Right renal pelvis (tissue), 4 donors: ENCODE measurements at places on chromosomes 5 and 9.

- DNase-seq: no peak
Observed at GRCh38 chr5:65871182-65871581, 55.2 kb upstream of the ERBIN start.

- DNase-seq: peak; percentile 32
Observed at GRCh38 chr9:33778700-33779351, 16.5 kb upstream of the PRSS3 start.

- DNase-seq: no peak
Observed at GRCh38 chr9:16282216-16282615, 588.3 kb downstream of the BNC2 start.

DNA sequence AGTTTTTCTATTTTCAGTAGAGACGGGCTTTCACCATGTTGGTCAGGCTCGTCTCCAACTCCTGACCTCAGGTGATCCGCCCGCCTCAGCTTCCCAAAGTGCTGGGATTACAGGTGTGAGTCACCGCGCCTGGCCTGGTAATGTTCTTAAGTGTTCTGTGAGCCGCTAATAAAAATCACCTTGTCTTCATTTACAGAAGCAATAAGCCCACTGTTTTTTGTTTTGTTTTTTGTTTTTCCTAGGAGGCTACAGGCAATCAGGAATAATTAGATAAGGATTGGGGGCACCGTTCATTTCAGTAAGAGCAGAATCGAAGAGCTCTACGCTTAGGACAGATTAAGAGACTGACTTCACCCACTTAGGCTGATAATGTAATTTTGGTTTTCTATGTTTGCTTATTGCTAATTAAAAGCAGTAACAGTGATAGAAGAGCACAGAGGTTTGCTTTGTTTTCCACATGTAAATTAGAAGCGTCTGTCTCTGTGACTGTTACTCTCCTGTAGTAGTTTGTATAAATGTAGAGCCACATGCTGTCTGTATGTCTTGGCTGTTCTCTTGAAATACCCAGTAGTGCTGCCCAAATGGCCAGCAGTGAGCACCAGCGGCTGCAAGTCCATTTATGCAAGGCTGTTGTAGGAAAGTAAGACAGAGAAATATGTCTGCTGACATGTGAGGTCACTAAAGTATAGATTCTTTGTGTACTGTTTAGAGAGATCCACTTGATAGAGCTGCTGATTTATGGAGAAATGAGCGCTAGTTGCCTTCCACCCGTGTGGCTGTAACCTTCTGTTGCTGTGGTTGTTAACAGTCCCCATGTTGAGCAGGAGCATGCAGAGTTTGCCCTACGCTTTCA, 30.5 kb downstream of the TRIO start:
- no peak for DNase-seq

GRCh38 chr9:120924698-120925534, 1.7 kb downstream of the TRAF1 start:
- DNase-seq: no peak

DNA sequence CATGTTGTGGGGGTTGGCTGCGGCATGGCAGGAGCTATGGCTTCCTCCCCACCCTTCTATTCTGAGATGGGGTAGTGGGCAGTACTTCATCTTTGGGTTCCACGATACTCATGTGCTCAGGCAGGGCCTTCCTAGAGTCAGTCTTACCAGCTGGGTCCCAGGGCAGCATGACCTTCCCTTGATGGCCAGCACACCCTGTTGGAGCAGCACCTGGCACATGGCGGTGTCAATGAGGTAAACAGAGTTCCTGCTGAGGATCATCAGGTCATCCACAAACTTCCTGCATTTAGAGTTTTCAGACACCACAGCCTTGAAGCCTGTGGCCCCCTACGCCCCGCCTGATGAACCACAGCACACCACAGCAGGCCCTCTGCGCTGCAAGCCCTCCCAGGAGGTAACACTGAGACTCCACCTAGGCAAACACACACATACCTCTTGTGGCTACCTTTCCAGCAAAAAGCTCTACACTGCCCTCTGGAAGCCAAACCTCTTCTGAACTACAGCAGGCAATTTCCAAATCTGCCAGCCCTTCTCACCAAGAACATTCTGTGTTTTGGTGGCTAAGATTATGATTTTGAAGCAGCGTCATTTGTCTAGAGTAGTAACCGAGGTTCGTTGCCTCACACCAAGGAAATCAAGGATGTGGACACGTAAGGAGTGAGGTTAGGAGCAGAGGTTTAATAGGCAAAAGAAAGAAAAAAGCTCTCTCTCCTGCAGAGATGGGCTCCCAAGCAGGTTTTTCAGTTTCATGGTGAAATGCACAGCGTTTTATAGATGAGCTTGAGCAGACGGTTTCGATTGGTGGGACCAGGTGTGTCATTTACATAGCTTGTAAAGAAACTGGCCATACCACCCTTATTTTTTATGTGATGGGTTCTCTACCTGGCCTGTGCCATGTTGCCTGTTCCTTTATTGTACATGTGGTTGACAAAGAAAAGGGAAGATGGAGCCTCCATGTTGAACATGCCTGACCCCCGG, 20.3 kb upstream of the TMEM174 start:
- DNase-seq: no peak

DNA sequence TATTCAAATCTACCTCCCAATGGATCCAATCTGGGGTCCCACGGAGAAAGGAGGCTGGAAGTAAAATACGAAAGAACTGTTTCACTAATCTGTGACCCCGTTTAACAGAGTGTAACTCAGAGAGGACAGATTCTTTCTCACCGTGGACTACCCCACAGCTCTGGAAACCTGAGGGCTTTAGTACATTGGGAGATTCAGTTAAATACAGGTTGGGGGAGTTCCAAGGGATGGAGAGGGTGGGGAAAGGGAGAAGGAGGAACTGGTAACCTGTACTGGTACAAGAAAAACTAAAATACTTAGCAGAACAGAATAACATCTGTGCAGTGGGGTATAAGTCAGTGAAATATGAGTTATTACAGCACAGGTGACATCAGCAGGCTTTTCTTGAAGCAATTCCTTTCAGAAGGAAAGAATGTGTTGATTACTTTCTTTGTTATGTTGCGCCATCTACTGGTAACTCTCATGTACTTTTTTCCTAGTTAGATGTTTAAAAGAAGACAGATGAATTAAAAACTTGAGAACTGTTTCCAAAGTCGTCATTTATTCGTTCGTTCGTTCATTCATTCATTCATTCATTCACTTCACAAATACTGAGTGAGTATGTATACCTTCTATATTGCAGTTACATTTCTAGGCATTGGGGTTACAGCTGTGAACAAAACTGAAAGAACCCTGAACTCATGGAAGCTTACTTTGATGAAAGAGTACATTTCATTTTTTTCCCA, 30.0 kb upstream of the STOM start:
- DNase-seq: peak; percentile 52

DNA sequence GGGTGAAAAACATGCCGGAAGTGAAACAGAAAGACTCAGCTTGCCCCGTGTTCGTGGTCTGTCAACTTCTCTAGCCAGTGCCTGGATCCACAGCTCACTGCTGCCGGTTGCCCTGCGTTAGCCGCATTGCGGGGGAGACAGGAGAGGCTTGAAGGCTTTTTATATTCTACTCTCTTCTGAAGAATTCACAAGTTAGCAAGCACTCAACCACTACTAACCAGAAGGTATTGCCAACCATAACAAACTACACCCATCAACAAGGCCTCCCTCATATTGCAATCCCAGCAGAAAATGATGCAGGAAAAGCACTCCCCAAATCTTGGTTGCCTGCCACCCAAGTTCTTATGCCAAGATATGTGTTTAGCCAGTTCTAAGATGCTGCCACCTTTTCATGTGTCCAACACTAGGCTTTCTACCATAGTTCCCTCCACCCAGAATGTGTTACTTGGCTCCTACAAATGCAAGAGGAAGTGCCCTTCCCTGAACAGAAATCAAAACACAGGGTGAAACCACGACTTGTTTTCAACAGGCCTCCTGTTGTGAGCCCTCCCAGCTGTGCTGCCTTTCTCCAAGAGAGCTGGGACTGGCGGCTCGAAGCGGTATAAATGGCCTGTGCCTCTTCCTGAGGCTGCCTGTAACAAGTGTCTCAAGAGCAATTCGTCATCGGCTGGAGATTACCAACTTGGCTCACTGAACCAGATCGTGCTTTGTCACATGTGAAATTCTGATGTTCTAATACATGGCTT, 129.0 kb downstream of the SNX18 start:
- DNase-seq: peak; percentile 43

GRCh38 chr9:136021872-136022681, 60.9 kb upstream of the UBAC1 start:
- DNase-seq: no peak

DNA sequence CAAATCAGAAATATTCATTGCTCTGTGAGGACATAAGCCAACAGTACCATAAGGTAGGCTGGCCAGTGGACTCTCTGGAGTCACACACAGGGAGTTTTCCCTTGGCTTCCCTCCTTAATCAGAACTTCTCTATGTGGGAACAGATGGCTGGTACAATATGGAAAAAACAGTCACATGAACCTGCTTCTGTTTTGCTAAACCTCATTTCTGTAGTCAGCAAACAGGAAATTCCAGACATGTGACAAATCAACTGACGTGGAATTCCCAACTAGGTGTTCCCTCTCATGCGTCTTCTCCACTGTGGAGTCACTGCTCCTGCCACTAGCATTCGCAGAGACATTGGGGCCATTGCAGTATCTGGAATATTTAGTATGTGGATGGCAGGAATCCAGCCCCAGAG, 617.6 kb downstream of the KIF4B start:
- no peak for DNase-seq

GRCh38 chr5:38845526-38846378, at the start of gene OSMR:
OSMR (plus strand) TSS chr5:38846012; CDS start chr5:38869045, 23,033 bp downstream.
- DNase-seq: no peak

DNA sequence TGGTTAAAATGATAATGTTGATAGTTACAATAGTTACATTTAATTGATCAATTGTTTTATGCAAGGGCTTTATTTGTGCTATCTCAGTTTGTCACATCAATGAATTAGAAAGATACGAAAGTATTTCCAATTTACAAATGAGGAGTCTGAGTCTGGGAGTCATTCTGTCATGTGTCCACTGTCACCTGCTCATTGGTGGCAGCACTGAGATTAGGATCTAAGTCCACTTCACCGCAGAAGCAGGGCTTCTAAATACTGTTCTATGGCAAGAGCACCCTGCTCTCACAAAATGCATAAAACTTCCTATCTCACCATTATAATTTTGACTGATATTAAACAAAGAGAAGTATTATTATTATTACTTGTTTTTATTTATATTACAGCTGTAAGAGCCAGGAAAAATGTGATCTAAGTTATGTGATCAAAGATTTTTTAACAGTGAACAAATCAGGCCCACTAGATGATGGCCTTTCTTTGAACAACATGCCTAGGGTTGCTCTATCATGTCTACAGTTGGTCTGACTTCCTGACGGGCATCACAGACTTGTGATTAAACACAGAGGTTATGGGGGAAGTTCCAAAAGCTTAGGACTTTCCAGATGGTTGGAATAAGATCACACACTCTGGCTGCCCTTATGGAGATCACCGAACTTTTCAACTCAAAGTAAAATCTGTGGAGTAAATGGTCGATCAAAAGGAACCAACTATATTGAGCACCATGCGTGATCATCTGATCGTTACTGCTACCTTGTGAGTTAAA, 15.1 kb downstream of the TLR4 start:
- DNase-seq: no peak

GRCh38 chr9:82495884-82496777, 507.6 kb downstream of the SPATA31D1 start:
- no peak for DNase-seq
